ENCODE measurements at places on chromosomes 6 and 20. TPM values are rescaled to one million over a fixed set of nuclear protein-coding genes. Genes with fewer than 3 reads are reported as not detected.

Gene DNAH8
- 0.15 TPM for total RNA-seq

Gene MYL9
- total RNA-seq: 0.59 TPM

Gene UNC5CL
- 1.3 TPM for total RNA-seq

Gene PAK5
- not detected for total RNA-seq

Gene KIAA1755
- total RNA-seq: not detected

Gene BPI
- total RNA-seq: not detected

Gene CLVS2
- not detected for total RNA-seq

Gene GLP1R
- not detected for total RNA-seq

Gene PNLDC1
- 1.4 TPM for total RNA-seq

Gene STMND1
- not detected for total RNA-seq

Gene MYB
- 73.6 TPM for total RNA-seq

Gene IRF4
- total RNA-seq: 184 TPM

Gene MYLK2
- 1.2 TPM for total RNA-seq

Gene HDGFL1
- not detected for total RNA-seq

Gene KCNQ5
- total RNA-seq: 7.2 TPM

Gene C20orf202
- not detected for total RNA-seq

Gene SGK2
- not detected for total RNA-seq

Gene SLPI
- not detected for total RNA-seq

Gene SOX18
- 0.20 TPM for total RNA-seq

Gene MICB
- 63.8 TPM for total RNA-seq

Gene C20orf144
- 0.30 TPM for total RNA-seq

Gene TMEM217
- total RNA-seq: 5.7 TPM

Gene MAP3K4
- total RNA-seq: 38.5 TPM

Gene WFDC2
- total RNA-seq: not detected

Gene IL20RA
- total RNA-seq: not detected

Gene RAD21L1
- 0.67 TPM for total RNA-seq

Gene PARD6B
- total RNA-seq: 4.6 TPM

Gene SLC22A2
- not detected for total RNA-seq

Gene GRM1
- not detected for total RNA-seq

Gene HLA-DMB
- total RNA-seq: 22.7 TPM

Gene LIME1
- 49.2 TPM for total RNA-seq

Gene COQ3
- 10.6 TPM for total RNA-seq

Gene OGFRL1
- 3.0 TPM for total RNA-seq

Gene HTR1E
- total RNA-seq: not detected

Gene SLC25A27
- total RNA-seq: 0.35 TPM

Gene GCNT2
- total RNA-seq: 2.2 TPM

Gene ADGRG6
- total RNA-seq: 0.52 TPM

Gene ECHDC1
- 46.1 TPM for total RNA-seq

Gene SNAP25
- 1.6 TPM for total RNA-seq

Gene OR2H1
- not detected for total RNA-seq

Gene COL9A3
- total RNA-seq: not detected

Gene FILIP1
- not detected for total RNA-seq

Gene EBF4
- 1.3 TPM for total RNA-seq

Gene C6orf141
- not detected for total RNA-seq

Gene OR14J1
- not detected for total RNA-seq

Gene POU5F1
- total RNA-seq: not detected

Gene CTAGE9
- total RNA-seq: not detected

Gene BPIFA1
- not detected for total RNA-seq

Gene GNRH2
- 0.63 TPM for total RNA-seq

Gene C6orf58
- not detected for total RNA-seq

Data from activated CD8-positive, alpha-beta memory T cell treated with anti-CD3 and anti-CD28 coated beads, Interleukin-2, amount 10 ng/mL, durations not matched to agents 7 days and 5 days (primary cell).